CMK (cell line): ENCODE measurements at places on chromosomes 5 and 9.

DNA sequence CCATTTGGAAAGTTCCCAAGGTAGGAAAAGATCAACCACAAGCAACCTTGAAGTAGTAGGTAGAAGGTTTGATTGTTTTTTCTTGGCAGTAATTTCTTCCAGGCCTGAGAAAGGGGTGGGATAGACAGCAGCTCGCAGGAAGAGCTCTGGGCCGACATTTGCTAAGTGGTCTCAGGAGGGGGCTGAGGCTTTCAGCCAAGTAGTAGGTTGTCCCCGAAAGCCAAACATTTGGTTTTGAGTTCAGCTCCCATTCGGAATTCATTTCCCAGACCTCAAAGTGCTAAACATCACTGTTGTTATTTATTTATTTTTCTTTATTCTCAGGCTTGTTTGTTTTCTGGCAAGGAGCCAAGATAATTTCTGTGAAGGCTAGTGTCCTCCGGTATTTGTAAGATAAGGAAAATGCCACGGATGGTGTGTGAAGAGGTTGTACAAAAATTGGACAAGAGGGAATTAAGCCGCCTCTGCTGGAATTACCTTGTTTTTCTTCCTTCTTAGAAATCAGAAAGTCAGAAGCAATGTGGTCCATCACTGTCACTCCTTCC, 112.1 kb downstream of the KIF4B start:
- no peak for DNase-seq

DNA sequence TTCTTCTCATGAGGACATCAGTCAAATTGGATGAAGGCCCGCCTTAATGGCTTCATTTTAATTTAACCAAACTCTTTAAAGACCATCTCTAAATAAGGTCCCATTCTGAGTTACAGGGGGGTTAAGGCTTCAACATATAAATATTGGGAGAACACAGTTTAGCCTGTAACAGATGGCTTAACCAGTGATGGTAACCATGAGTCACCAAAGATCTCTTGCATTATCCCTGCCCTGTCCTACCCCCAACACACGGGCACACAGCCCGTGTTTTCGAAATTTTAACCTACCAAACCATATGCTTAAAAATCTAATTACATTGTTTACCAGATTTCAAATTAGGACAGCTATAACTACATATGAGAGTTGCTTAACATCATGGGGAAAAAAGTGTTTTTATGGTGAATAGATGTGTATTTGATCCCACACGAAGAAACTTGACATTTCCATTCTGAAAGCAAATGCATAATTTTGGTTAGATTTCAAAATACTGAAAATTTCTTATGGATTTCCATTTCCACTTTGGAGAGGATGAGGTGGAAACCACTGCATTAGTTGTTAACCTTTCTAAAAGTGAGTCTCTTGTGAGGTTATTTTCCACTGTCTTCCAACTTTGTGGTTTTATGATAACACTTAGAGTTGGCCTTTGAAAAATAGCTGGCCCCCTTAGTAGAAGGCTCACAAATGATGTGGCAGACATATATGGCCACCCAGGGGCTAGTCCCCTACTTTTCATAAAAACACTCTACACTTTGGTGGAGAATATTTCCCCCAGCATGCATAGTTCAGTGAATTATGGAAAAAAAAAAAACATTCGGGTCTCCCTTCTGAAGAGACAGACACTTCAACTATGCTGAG, 849.3 kb downstream of the TLE1 start:
- no peak for DNase-seq

DNA sequence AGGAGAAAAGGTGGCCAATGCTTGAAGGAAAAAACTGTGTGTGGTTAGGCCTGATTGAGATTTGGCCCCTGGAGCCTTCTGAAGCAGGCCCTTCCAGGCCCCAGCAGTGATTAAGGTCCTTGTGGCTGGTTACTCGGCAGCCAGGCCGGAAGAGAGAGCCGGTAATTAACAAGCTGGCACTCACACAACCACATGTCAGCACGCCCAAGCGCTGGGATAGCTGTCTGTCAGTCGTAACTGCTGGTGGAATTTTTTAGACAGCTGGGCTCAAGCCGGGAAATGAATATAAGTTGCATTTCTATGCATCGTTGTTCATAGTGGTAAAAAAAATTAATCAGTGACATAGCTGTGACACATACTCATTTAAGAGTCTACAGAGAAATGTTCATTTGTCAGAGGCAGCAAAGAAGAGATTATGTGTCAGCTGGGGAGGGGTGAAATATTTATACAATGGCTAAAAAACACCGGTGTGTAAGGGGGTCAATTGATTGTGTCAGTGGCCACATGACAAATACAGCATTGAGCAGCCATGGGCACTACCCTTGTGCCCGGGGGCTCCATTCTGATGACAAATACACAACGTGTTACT, 13.7 kb upstream of the ARAP3 start:
- DNase-seq = no peak

DNA sequence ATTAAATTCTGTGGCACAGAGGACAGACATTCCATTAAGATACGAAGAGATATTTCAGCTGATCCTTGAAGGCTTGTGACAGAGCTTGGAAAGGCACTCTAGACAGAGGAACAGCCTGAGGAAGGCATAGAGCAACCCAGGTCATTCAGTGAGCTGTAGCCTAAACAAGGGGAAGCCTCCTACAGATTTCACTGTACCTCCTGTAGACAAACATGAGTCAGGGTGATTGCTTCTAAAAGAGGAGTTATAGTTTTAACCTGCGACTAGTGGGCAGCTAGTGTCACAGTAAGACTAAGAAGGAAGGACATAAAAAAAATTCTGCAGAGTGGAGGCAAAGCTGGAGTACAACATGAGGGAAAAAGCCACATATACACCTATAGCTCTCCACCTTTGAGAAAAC, 43.5 kb upstream of the ANKDD1B start:
- no peak for DNase-seq

DNA sequence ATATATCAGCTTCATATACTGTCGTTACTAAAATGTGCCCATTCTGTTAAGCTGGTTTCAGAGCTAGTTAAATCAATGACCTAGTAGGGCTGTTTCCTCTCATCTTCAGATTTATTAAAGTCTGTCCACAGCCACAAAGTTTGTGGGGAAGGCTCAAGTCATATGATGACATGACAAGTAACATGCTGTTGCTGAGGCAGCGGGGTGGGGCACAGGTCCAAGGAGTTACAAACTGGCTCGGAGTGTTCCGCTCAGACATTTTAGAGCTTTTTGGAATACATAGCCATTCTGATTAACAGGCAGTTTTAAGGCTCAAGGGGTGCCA, 2.7 kb upstream of the ANP32B start:
- no peak for DNase-seq

- no peak for DNase-seq
Observed at GRCh38 chr9:4986296-4986695, 1.2 kb downstream of the JAK2 start.

DNA sequence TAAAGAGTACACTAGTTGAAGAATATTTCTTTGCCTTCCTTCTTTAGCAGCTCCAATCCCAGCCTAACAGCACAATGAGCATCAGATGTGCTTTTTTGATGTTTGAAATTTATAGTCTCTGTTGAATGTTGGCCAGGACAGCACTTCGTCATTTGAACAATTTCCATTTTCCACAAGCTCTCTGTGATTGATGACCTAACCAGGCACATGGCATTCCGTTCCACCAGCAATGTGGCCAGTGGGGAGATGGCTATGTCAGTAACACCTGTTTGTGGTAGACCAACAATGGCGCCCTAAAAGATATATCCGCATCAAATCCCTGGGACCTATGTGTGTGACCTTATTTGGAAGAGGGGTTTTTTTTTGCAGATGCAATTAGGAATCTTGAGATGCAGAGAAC, 66.8 kb downstream of the PALM2AKAP2 start:
- no peak for DNase-seq

DNA sequence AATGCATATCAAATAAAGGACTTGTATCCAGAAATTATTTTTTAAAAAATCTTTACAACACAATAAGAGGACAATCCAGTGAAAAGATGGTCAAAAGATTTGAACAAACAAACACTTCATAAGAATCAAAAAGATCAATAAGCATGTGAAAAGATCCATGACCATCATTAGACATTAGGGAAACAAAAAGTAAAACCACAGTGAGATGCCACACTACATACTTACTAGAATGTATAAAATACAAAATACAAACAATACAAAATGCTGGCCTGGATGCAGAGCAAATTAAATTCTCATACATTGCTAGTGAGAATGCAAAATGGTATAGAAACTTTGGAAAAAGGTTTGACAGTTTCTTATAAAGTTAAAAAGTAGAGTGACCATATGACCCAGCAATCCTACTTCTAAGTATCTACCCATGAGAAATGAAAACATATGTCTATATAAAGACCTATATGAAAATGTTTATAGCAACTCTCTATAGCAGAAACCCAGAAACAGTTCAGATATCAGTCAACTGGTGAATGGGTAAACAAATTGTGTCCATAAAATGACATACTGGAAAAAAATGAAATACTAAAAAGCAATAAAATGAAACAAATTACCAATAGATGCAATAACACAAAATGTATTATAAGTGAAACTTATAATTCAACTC, 426.1 kb downstream of the RAB3C start:
- DNase-seq = no peak

DNA sequence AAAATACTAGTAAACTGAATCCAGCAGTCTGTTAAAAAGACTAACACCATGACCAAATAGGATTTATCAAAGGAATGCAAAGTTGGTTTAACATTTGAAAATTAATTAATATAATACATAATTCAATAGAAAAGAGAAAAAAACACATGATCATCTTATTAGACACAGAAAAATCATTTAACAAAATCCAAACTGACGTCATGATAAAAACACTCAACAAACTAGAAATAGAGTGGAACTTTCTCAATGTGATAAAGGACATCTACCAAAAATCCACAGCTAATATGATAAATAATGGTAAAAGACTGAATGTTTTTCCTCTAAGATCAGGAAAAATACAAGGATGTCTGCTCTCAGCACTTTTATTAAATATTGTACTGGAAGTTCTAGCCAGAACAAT, 40.4 kb upstream of the KCNIP1 start:
- DNase-seq = no peak

DNA sequence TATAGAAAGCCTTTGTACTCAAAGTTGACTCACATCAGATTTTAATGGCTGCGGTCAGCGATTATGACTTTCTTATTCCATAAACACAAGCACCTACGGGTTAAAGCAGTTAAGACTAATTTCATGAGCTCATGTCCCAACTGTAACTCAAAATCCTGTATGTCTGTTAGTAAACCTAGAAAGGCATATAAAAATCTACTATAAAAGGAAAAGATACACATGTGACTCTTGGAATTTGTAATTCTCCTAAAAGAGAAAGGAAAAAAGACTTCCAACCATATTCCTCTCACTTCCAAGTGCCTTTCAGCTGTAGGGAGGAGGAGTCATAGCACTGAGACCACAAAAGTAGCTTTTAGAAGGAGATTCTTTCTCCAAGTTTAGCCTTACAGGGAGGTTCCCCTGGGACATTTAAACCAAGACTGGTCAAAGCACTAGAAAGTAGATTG, 129.1 kb downstream of the EBF1 start:
- no peak for DNase-seq
